GOT3 (cell line): ENCODE measurements at places on chromosomes 16 and 17.

DNA sequence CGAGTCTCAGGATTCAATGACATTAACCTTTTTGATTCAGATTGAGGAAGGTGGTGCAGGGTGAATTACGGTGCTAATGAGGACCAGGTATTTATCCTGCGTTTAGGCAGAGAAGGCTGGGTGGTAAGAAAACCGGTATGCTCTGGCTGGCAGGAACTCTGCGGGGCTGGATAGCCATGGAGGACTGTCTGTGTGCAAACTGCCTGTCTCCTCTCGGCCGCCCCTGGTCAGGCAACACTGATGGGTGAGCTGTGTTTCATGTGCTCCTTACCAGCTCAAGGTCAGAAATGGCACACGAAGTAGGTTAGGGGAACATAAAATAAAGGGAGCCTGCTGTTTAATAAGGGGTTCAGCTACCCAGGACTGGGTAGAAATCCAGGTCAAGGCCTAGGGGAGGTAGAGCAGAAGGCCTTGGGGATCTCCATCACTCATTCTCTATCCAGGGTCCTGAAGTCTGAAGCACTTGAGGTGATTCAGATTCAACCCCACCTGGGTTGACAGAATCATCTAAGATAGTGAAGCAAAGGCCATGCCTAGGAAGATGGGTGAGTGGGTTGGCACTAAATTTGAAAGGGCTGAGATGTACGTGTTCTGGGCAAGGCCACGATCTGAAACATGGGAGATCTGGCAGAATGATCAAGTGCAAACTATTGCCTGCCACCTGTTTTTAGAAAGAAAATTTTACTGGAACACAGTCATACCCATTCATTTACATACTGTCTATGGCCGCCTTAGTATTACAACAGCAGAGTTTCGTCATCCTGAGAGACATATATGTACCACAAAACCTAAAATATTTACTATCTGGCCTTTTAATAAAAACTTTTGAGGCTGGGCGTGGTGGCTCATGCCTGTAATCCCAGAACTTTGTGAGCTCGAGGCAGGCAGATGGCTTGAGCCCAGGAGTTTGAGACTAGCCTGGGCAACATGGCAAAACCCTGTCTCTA is 292.5 kb downstream of the XYLT1 start:
- no peak for DNase-seq

DNA sequence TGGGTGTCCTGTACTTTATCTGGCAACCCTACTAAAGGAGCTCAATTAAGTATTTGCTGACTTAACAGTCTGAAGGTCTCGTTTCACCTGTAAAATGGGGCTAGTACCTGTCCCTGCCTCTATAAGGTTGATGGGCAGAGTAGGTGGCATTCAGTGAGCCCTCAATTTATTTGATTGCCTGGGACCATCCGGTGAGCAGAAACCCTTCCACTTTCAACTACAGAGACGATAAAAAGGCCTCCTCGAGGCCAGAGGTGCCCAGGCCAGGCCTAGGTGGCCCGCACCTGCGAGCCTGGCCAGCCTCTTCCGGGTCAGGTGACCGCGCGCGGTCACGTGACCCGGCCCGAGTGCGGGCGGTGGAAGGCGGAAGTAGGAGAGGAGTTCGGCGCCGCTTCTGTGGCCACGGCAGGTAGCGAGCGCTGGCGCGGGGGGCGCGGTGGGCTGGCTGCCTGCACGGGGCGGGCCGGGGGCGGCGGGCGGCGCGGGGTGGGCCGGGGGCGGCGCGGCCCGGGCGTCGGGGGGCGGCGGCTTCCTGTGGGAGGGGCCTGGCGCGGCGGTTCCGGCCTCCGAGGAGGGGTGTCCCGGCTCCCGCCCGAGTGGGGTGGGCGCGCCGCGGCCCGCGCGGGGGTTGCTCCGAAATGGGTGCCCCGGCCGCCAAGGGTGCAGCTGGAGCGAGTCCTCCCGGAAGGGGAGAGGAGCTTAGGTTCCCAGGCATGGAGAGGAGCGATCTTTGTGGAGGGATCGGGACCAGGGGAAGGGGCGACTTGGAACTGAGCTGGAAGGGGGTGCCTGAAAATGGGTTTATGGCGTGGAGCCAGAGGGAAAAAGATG is at the start of gene WWP2:
TSS of gene WWP2 (plus strand) at position 350 of the 831 bp plus-strand sequence. CDS start 24,679 bp downstream, outside the sequence.
- no peak for DNase-seq

- DNase-seq = no peak
Measured at GRCh38 chr17:9001559-9001958, 19.8 kb upstream of the NTN1 start.

DNA sequence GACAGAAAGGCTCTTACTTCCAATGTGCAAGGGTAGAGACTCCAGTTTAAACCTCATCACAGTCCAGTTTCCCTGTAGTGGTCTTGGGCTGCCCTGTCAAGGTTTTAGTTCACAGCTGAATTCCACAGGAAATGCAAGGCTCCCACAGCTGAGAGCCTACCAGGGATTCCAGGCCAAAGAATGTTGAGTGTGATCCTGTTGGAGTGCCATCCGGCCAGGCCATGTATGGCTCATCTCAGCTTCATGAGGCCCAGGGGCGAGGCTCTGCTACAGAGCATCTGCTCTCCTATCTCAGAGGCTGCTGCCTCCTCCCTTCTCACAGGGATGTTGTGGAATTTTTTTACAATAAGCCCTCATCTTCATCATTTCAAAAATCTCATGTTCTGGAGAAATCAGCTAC is 239.8 kb upstream of the CCL2 start:
- no peak for DNase-seq

- DNase-seq = no peak
Measured at GRCh38 chr17:40637931-40638330, 9.7 kb downstream of the SMARCE1 start.

DNA sequence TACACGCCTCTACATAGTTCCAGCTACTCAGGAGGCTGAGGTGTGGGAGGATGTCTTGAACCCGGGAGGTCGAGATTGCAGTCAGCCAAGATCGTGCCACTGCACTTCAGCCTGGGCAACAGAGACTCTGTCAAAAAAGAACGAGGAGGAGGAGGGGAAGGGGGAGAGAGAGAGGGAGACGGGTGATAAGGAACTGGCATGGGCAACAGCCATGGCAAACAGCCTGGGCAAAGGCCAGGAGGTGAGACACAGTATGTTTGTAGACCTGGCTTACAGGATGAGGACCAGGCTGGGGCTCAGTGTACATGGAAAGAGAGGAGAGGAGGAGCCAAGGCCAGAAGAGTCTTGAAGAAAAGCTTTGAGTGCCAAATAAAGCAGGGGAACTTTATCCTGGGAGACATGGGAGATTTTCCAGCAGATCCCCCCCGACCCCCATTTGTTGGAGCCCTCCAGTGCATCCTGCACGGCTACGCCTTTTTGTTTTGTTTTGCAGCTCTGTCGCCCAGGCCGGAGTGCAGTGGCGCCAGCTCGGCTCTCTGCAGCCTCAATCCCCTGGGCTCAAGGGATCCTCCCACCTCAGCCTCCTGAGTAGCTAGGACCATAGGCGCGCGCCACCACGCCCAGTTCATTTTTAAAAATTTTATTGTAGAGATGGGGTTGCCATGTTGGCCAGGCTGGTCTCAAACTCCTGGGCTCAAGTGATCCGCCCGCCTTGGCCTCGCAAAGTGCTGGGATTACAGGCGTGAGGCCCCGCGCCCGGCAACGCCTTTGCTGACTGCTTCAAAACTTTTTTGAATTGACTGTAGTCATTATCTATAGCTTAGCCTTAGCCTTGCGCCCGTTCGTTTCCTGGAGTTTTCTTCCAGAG is 1.3 kb upstream of the ALKBH5 start:
- DNase-seq = no peak

DNA sequence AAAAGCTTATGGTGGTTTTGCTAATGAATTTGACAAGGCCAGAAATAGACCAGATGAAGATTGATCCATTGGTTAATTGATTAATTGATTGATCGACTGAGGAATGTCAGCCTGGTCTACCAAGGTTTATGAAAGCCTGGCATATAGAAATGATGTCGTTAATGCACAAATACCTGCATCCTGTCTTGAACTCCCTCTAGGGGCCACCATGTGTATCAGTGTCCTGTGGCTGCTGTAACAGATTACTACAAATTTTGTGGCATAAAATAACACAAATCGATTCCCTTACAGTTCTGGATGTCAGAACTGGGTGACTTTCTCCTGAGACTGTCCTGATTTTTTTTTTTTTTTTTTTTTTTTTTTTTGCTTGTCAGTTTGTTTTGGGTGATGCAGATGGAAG is 553.2 kb downstream of the MAF start:
- no peak for DNase-seq

DNA sequence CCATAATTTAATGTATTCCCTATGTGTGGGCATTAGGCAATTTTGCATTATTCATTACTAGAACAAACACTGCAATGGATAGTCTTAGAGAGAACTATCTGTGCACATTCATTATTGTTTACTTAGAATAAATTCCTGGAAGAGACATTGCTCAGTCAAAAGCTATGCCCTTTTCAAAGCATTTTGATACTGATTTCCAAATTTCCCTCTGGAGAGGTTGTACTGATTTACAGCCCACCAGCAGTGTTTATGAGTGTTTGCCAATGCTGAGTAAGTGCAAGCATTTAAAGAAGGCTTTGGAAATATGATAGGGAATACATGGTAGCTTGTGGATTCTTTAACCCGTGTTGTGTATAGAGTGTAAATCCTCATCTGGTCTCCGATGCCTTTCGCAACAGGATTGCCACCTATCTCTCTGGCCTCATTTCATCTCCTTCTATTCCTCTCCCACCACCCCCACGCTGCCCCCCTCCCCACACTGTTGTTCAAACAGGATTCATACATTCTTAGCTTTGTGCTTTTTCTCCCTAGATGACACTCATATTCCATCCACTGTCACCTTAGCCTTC is 33.4 kb upstream of the MMD start:
- no peak for DNase-seq

GRCh38 chr17:15051933-15052332 is 213.2 kb downstream of the PMP22 start:
- no peak for DNase-seq

- DNase-seq = no peak
Measured at GRCh38 chr16:26909623-26910022, 157.1 kb upstream of the C16orf82 start.

DNA sequence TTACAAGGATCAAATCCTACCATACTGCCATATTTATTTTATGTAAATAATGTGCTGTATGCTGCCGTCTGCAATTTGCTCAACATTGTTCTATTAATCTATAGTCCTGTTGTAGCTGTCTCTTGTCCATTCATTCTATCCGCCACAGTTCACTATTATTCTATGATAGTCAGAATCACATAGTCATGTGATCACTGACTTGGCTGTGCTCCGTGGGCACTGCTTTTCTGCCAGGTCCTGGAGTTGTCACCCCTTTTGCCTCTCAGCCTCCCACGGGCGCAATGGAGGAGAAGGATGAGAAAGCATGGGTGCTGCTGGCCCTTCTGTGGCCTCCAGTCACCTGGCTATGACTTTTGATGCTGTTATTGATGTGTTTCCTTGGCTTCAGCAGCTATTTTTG is 37.3 kb upstream of the ANKFY1 start:
- no peak for DNase-seq
